Prostate gland (tissue), 2 donors: ENCODE measurements at places on chromosomes 11 and 22.

- DNase-seq = peak; percentile 60
Measured at GRCh38 chr22:44698531-44699421, 3.2 kb upstream of the PRR5 start.

- peak; percentile 24 for DNase-seq
Measured at GRCh38 chr11:32894149-32894827, 1.7 kb downstream of the QSER1 start.

DNA sequence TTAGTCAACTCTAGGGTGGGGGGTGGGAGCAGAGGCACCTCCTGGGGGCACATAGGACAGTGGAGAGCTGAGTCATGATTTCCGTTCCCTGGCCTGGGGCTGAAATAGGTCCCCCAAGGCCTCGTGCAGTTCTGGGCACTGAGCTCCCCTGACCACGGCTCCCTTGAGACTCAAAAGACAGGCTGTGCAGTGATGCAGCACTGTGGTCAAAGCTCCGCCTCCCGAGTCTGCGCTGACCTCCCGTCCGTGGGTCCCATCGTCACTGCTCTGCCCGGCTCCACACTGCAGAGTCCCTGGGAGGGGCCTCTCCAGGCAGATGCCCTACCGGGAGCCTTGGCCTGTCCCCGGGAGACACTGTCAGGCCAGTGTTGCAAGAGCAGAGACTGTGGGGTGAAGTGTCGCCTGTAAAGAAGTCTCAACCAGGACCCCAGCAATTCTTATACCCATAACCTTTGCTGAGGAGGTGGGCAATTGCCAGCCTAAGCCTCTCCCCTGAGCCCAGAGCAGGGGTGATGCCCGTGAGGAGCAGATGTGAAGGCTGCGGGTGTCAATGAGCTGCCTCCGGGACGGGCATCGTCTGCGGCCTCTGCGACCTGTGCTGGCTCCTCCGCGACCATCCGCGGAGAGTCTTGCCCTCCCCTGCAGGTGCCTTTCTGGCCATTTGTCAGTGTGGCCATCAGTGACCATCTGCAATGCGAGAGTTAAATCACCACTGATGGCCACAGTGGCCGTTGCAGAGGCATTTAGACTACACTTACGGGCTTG lies 877.3 kb downstream of the BRD1 start:
- DNase-seq = peak; percentile 2

DNA sequence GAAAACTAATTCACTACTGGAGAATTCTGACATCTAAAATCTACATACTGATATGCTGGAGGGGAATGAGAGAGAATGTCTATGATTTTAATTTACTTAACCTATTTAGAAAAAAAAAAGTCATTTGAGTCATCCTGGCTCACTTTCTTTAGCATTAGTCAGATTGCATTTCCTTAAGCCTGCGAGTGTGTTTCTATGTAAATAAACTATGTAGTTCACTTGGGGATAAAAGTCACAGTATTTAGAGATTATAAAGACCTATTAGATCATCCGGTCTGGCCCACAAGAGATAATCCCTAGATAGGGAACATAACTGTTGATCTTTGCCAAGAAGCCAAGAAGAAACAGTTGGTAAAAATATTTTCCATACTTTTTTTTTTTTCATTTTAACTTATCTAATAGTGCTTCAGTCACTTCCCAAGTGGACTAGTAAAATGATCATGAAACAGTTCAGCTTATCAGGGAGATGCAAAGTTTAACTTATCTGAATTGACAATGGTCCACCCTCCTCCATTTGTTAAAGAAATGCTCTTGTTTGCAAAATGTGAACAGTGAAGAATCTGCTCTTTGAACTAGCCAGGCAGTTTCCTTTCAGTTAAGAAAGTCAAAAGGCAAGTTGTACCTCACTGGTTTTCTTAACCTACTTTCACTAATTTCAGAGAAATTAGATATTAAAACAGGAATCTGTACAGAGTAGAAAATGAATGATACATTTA lies 21.2 kb upstream of the BLID start:
- DNase-seq = no peak

GRCh38 chr11:11038352-11038751 lies 180.5 kb upstream of the ZBED5 start:
- DNase-seq = peak; percentile 23

DNA sequence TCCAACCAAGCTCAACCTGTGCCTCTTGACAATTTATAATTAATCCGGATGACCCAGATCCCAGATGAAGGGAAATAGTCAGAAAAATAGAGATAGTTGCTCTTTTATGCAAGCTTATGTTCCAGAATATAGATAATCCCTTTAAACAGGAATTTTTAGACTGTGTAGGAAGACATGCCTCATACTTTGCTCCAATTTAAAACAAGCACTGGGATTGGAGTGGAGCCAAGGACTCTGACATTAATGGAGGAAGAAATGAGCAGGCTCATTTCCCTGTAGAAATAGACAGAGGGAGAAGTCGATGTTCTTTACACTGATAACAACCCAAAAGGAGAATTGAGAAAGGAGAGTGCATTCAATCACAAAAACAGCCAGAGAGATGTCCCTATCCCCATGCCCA lies 70.1 kb upstream of the LRRC55 start:
- DNase-seq = no peak
